ENCODE measurements at places on chromosomes 13 and 19. TPM values are rescaled to one million over a fixed set of nuclear protein-coding genes. Genes with fewer than 3 reads are reported as not detected.

The RHPN2 gene
- 57.5 TPM for total RNA-seq

The GAPDHS gene
- not detected for total RNA-seq

The GPR18 gene
- not detected for total RNA-seq

The GRIK5 gene
- 0.93 TPM for total RNA-seq

All from A549 treated with CpdA at 1 μM for 4 hours (cell line).